ENCODE measurements at places on chromosomes 7 and 10. TPM values are rescaled to one million over a fixed set of nuclear protein-coding genes. Genes with fewer than 3 reads are reported as not detected.

PTPRE gene
- 64.6 TPM for total RNA-seq

C10orf143 gene
- 0.55 TPM for total RNA-seq

GRCh38 chr7:12287901-12288300, 76.8 kb downstream of the TMEM106B start:
- H3K27me3 ChIP-seq = no peaks in the 10 kb centered on the region
- H3K4me3 ChIP-seq = no peak overlapping the region
- H3K4me1 ChIP-seq = no peaks in the 10 kb centered on the region
- DNase-seq = no peak
- no peaks in the 10 kb centered on the region for H3K36me3 ChIP-seq

- no peak overlapping the region for H3K27ac ChIP-seq
- no peak overlapping the region for H3K4me3 ChIP-seq
- no peaks in the 10 kb centered on the region for H3K27me3 ChIP-seq
- DNase-seq = no peak
- no peaks in the 10 kb centered on the region for H3K36me3 ChIP-seq
- H3K4me1 ChIP-seq = no peaks in the 10 kb centered on the region
These were observed 189.9 kb downstream of the EXOC4 start for GRCh38 chr7:133442818-133443217.

MBL2 gene
- not detected for total RNA-seq

DNA sequence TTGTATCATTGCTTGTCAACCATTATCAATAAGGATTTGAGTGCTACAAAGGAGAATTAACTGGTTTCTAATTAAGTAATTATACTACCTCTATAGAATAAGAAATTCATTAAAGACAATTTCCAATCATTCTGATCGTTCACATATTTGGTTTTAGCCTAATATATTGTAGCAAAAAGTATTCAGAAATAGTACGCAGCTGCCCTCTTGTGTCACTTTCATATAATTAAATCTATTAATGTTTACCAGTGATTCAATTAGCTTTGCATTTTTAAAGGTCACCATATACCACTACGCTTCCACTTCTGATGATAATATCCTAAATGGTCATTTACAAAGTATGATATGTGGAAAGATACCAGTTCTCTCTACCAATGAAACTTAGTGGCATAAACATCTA, 128.3 kb downstream of the NEBL start:
- H3K36me3 ChIP-seq = no peaks in the 10 kb centered on the region
- H3K27me3 ChIP-seq = no peaks in the 10 kb centered on the region
- no peak overlapping the region for H3K4me3 ChIP-seq
- no peak for DNase-seq

GRCh38 chr7:18320971-18321567, 174.5 kb upstream of the HDAC9 start:
- no peaks in the 10 kb centered on the region for H3K36me3 ChIP-seq
- H3K27me3 ChIP-seq = no peaks in the 10 kb centered on the region
- H3K27ac ChIP-seq = no peak overlapping the region
- H3K4me3 ChIP-seq = no peak overlapping the region
- peaks cover 6% of the 10 kb centered on the region for H3K4me1 ChIP-seq

PANK1 gene
- 22.9 TPM for total RNA-seq

NAT16 gene
- not detected for total RNA-seq

- H3K27ac ChIP-seq = no peak overlapping the region
- H3K27me3 ChIP-seq = peaks cover 5% of the 10 kb centered on the region
- H3K4me1 ChIP-seq = peaks cover 2% of the 10 kb centered on the region
These were observed 70.8 kb upstream of the EN2 start for GRCh38 chr7:155387066-155387620.

STOX1 gene
- total RNA-seq = 25.6 TPM

Data from upper lobe of left lung (tissue), 6 donors.